ENCODE measurements at places on chromosomes 5 and 9.

DNA sequence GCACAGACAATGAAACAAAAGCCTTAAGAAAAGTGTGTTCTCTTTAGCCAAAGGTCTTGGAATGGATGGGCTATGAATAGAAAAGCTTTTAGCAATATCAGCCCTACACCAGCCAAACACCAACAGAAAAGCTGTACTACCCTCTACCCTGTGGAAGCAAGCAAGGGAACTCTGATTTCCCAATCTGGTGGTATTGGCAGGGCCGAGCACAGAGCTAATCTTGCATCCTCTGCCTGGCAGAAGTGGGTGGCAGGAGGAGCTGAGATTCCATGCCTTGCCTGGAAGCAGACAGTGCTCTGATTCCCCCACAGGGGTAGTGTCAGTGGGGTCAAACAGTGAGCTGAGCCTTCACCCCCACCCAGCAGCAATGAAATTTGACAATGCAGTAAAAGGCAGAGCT, 29.6 kb upstream of the ZNF782 start:
- no peak for DNase-seq

DNA sequence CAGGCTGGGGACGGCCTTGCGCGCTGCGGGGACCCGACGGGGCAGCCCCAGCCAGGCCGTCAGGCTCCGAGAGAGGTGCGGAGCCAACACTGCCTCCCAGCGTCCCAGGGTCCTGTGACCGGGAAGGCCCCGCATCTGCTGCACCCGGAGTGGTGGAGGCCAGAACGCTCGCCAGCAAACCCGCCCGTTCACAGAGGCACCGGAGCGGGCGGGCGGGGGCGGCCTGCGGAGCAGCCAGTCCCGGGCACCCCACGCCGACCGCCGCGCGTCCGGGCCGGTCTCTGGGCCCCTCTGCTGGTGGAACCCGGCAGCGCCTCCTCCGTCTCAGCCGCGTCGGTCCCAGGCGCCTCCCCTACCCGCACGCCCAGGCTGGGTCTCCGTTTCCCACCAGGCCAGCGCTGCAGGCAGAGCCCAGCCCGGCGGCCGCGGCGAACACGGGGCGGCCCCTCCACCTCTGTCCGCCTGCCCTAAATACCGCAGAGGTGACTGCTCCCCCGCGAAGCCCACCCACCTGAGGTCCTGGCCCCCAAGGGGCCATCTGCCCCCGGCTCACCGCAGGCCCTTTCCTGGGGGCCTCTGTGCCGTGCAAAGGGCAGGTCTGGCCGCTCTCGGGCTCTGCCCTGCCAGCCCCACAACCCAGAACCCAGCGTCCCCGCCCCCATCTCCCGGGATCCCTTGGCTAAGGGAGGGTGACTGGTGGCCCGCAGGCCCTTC, 15.9 kb downstream of the EXD3 start:
- peak; percentile 73 for DNase-seq

GRCh38 chr5:80191991-80192398, 63.9 kb downstream of the SERINC5 start:
- DNase-seq = no peak

- no peak for DNase-seq
These were observed 61.1 kb upstream of the ARAP3 start for GRCh38 chr5:141742866-141743851.

Measured in activated naive CD4-positive, alpha-beta T cell treated with anti-CD3 and anti-CD28 coated beads, Interleukin-2, amount 50 U/mL, for 16 hours (primary cell).